ENCODE measurements at places on chromosomes 4 and X.

- no peak for DNase-seq
Observed at GRCh38 chrX:31251336-31251735, 179.5 kb upstream of the FTHL17 start.

DNA sequence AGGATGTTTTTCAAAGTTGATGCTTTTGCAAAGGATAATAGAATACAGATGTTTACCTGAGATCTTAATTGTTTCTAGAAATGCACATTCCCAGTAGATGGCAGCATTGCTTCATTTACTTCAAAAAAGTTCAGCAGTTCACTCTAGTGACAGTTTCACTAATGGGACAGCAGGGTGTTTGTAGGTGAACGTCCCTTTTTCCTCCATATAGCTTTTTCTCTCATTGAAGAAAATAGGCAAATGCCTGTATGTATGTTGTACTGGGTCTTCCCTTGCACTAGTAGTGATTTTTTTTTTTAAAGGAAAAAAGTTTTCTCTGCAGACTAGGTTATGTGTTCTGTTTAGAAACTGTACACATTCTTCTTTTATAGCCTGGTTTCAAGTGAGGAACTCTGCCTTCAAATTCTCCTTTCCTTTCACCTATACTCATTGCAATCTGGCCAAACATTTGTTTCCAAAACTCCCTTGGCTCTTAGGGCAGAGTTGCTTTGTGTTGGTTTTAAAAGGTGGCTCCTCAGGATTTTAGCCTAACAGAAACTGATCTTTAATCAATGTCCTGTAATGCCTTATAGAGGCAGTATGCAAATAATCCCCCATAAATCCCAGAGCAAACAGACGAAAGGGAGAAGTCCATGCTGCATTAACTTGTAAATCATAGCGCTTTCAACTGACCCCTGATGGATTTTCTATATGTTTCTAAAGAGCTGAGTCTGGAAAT is 86.3 kb downstream of the EGF start:
- DNase-seq: no peak

DNA sequence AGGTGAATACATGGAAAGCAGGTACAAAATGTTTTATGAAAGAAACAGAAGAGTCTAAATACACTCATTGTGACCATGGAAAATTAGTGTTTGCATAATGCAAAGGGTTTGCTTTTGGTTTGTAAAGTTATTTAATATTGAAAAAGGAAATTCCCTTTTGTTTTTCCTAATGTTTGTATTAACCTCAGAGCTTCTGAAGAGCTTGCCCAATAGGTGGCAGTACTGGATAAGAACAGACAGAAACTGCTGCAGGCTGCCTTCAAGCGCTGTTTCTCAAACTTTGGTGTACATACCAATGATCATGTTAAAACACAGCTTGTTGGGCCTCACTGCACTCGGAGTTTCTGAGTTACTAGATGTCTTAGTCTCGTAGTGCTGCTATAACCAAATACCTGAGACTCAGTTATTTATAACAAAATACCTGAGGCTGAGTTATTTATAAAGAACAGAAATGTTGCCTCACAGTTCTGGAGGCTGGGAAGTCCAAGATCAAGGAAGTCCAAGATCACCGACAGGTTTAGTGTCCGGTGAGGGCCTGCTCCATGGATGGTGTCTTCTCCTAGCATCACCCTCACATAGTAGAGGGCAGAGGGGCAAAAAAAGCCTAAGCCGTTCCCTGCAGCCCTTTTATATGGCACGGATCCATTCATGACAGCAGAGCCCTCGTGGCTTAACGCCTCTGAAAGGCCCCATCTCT is 54.2 kb downstream of the SUPT20HL2 start:
- no peak for DNase-seq

GRCh38 chr4:153074486-153074885 is 129.8 kb upstream of the TRIM2 start:
- DNase-seq: no peak

DNA sequence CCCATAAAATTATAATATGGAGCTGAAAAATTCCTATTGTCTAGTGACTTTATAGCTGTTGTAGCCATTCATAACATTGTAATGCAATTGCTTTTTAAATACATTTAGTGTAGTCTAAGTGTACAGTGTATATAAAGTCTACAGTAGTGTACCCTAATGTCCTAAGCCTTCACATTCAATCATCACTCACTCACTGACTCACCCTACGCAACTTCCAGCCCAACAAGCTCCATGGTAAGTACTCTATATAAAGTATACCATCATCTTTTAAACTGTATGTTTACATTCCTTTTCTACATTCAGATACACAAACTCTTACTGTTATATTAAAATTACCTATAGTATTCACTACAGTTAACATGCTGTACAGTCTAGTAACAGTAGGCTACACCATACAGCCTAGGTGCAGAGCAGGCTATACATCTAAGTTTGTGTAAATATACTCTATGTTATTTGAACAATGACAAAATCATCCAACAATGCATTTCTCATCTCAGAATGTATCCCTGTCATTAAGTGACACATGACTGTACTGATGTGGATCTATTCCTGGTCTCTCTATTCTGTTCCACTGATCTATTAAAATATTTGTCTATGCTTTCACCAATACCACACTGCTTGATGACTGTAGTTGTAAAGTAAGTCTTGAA is 33.7 kb downstream of the CLOCK start:
- no peak for DNase-seq

- no peak for DNase-seq
Observed at GRCh38 chr4:159828687-159829086, 725.8 kb downstream of the RAPGEF2 start.
